ENCODE measurements at places on chromosomes 12 and 14. TPM values are rescaled to one million over a fixed set of nuclear protein-coding genes. Genes with fewer than 3 reads are reported as not detected.

GRCh38 chr14:74879427-74880182 is 2.1 kb upstream of the DLST start:
- DNase-seq, result no peak
- H3K27me3 ChIP-seq, result no peaks in the 10 kb centered on the region
- H3K4me1 ChIP-seq, result peaks cover 10% of the 10 kb centered on the region
- no peak overlapping the region for H3K27ac ChIP-seq

DNA sequence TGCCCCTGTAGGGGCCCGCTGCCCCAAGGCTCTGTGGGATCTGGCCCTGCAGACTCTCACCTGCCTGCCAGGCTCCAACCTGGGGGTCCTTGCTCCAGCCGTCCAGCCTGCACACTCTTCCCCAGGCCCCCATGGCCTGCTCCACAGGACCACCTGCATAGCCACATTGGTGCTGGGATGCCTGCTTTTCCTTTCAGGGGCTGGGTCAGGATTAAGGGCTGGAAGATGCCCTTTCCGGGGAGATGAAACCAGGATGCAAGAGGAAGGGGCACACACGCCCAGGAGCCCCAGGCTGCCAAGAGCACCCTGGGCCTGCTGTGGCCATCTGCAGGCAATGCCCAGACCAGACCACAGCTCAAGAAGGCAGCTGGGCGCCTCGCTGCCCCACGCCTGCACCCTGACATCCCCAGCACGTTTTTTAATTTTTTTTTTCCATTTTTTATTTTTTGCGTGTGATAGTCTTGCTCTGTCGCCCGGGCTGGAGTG is 15.0 kb downstream of the BAG5 start:
- H3K4me1 ChIP-seq, result peaks cover 7% of the 10 kb centered on the region
- no peaks in the 10 kb centered on the region for H3K27me3 ChIP-seq
- no peak overlapping the region for H3K27ac ChIP-seq

The GPR65 gene
- total RNA-seq, result 1.2 TPM

The LRFN5 gene
- total RNA-seq, result 0.37 TPM

The KRT73 gene
- not detected for total RNA-seq

- H3K36me3 ChIP-seq, result no peaks in the 10 kb centered on the region
- no peaks in the 10 kb centered on the region for H3K27me3 ChIP-seq
- no peak for DNase-seq
- peaks cover 22% of the 10 kb centered on the region for H3K4me1 ChIP-seq
- no peak overlapping the region for H3K4me3 ChIP-seq
Observed at GRCh38 chr14:55120571-55121495, 8.2 kb upstream of the LGALS3 start.

- no peak for DNase-seq
- no peak overlapping the region for H3K27ac ChIP-seq
- H3K4me1 ChIP-seq, result no peaks in the 10 kb centered on the region
- H3K36me3 ChIP-seq, result no peaks in the 10 kb centered on the region
- H3K27me3 ChIP-seq, result no peaks in the 10 kb centered on the region
Observed at GRCh38 chr12:38911611-38912010, 6.2 kb upstream of the CPNE8 start.

The RDH16 gene
- total RNA-seq, result 0.16 TPM

The KRT79 gene
- not detected for total RNA-seq

GRCh38 chr12:2277492-2278155 is 224.8 kb downstream of the CACNA1C start:
- no peaks in the 10 kb centered on the region for H3K4me1 ChIP-seq
- no peak overlapping the region for H3K4me3 ChIP-seq
- H3K27me3 ChIP-seq, result no peaks in the 10 kb centered on the region
- no peaks in the 10 kb centered on the region for H3K36me3 ChIP-seq

- no peaks in the 10 kb centered on the region for H3K4me1 ChIP-seq
- no peak overlapping the region for H3K4me3 ChIP-seq
- H3K36me3 ChIP-seq, result no peaks in the 10 kb centered on the region
- H3K27ac ChIP-seq, result no peak overlapping the region
- peak; percentile 67 for DNase-seq
Observed at GRCh38 chr14:26984311-26985177, 386.7 kb upstream of the NOVA1 start.

GRCh38 chr14:26835979-26836570 is 238.2 kb upstream of the NOVA1 start:
- H3K27ac ChIP-seq, result no peak overlapping the region
- no peaks in the 10 kb centered on the region for H3K4me1 ChIP-seq
- H3K4me3 ChIP-seq, result no peak overlapping the region
- H3K27me3 ChIP-seq, result no peaks in the 10 kb centered on the region
- DNase-seq, result no peak
- H3K36me3 ChIP-seq, result no peaks in the 10 kb centered on the region

DNA sequence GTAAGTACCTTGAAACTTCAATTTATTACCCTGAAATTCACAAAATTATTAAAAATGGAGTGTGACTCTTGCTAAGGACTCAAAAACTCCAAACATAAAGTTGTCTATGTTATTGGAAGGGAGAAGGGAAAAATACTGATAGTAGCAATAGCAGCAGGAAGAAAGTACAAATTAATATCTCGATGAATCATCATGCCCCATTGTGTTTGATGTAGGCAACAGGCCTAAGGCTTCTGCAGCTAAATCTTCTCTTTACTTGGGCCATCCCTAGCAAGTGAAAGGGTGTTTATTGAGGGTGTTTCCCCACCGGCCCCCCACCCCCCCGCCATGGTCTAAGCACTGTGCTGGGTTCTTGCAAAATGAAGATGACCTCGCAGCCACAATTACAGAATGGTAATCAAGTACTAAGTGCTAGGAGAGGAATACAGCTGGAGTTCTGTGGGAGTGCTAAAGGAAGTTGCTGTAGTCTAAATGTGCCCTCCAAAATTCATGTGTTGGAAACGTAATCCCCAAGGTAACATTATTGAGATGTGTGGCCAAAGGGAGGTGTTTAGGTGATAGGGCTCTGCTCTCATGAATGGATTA is 76.5 kb downstream of the SNAPC1 start:
- no peak overlapping the region for H3K4me3 ChIP-seq
- DNase-seq, result no peak
- no peaks in the 10 kb centered on the region for H3K36me3 ChIP-seq

DNA sequence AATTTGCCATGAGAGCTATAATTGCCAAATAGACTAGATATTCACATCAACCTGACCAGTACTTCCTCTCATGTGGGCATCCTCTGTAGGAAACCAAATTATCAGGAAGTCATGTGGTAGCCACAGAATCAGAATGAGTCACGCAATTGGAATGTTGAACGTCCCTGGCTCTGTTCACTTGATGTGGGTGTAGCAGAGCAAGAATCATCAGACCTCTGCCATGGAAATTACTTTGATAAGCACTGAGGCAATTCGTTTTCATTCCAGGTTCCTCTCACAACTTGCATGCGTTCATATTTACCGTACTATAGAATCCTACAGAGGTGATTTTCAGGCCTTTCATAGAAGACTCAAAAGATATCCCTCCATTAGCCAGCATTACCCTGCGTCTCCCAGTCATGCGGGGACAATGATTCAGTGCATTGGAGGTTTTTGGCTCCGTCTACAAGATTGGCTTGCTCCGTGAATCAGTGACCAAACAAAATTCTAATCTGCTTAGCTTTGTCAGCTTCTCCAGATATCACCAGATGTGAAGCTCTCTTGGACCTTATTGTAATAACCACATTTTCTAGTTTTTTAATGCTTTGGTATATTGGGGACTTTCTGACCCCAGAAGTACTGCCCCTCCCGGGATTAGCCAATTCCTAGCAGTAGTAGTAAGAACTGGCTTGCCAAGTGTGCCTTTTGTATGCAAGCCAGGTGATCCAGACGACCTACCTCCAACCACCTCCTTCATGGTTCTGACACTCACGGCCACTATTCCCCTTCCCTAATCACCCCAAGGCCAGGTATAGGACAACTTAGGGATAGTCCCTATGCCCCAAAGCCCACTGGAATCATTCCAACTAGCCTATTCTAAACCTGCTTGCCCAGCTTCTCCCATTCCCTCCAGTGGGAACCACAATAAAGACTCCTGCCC is 133.4 kb downstream of the KICS2 start:
- no peaks in the 10 kb centered on the region for H3K27me3 ChIP-seq
- no peak overlapping the region for H3K4me3 ChIP-seq
- peak overlapping the region; percentile 34 for H3K27ac ChIP-seq
- H3K4me1 ChIP-seq, result no peaks in the 10 kb centered on the region

GRCh38 chr12:110224379-110225304 is 56.4 kb upstream of the ATP2A2 start:
- peak overlapping the region; percentile 16 for H3K4me3 ChIP-seq
- H3K36me3 ChIP-seq, result no peaks in the 10 kb centered on the region
- H3K27ac ChIP-seq, result peak overlapping the region; percentile 40
- DNase-seq, result no peak
- no peaks in the 10 kb centered on the region for H3K4me1 ChIP-seq

The LIN7A gene
- 1.8 TPM for total RNA-seq
